ENCODE measurements at places on chromosomes 16 and 17.

DNA sequence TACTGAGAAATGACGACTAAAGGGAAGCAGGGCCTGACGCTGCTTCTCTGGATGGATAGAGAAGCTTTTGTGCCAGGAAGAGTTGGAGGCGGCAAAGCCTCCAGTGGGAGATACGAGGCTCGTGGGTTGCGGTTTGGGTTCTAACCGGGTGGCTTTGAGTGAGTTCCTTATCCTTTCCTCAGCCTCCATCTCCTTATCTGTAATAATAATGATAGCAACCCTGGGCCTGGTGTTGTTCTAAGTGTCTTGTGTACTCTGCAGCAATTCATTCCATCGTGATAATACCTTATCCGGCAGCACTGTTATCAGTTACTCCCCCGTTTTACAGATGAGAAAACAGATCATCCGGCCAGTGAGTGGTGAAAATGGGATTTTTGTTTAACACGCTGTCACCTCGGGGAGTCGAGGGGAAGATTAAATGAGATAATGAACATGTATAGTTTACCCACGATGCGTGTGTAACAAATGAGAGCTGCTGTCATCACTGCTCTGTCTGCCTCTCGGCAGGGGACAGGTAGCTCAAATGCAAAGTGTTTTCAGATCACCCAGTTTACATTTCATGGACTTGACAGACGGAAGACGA lies 52.0 kb upstream of the LHX1 start:
- no peak for DNase-seq

GRCh38 chr17:43759836-43760235 lies 1.2 kb upstream of the SOST start:
- DNase-seq, result no peak

DNA sequence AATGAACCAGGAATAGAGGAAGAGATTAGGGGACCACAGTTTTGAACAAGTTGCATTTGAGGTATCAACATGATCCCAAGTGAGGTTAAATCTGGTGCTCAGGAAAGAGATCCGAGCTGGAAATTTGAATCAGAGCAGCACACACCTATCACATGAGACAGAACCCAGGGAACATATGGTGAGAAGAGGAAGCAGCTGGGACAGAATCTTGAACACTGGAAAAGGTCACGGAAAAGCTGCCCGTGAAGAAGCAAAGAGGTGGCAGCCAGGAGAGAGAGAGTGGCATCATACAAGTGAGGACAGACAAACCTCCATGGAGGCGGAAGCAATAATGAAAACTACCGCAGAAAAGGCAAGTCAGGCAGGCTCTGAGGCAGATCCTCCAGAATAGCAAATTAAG lies 36.1 kb downstream of the USP31 start:
- DNase-seq, result no peak

DNA sequence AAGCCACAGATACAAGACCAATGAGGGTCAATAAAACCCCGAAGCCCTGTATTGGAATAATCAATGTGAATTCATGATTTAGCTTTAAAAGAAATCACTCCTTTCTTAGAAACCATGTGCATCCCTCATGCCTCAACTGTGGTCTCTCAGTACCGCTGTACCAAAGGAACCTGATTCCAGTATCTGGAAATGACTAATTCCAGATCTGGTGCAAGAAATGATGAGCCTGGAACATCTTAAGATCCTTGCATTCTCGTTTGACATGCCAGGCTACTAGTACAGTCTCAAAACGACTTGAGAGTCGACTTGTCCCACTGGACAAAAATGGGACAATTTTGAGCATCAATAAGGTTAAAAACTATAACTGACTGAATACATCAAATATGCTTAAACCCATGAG lies 21.2 kb downstream of the USP31 start:
- DNase-seq, result no peak

GRCh38 chr17:77670173-77670572 lies 288.3 kb upstream of the TNRC6C start:
- DNase-seq, result no peak

DNA sequence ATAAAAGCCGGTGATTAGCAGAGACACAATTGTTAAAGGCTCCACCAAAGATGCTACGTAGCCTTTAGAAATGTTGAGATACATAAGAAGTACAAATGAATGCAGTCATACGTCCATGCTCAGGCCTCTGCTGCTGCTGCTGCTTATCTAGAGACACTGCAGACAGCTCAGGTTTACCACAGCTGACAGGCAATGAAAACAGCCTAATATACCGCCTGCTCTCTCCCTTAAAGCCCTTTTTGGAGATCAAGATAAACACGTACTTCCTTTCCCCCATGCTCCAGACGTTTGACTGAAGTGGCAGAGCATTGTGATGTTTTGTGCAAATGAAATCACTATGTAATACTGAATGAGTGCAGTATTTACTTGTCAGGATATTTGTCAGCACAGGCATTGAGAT lies 185.3 kb downstream of the AATF start:
- no peak for DNase-seq

DNA sequence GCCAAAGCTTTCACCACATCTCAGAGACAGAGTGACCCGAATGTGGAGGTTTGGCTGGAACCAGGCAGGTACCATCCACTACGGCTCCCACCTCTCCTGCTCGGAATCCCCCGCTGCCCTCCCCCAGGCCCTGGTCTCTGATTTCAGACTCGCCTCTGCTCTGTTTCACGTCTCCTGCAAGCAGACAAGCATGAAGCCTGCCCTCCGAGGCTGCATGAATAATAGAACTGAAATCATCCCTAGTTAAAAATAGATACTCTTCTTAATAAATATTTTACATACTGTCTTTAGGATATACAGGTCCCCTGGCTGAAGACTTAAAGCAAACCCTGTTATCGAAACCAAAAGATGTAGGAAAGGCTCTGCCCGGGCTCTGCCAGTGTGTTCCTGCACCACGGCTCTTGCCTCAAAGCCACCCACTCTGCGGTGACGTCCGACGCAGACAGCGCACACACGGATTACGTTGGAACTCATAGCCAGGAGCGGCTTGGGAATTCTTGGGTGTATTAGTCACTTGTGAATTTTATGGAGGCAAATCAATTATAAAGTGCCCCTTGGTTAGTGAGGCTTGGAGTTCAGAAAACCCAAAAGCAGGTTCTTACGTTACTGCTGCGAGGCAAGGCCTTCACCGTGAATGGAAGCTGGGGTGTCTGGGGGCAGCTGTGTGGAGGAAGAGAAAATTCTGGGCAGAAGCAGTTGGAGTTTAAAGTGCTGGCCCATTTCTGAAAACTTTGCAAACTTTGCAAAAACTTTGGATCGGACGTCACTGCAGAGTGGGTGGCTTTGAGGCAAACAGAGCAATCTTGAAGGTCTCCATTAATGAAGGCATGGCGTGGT lies 25.6 kb upstream of the NPTX1 start:
- no peak for DNase-seq

DNA sequence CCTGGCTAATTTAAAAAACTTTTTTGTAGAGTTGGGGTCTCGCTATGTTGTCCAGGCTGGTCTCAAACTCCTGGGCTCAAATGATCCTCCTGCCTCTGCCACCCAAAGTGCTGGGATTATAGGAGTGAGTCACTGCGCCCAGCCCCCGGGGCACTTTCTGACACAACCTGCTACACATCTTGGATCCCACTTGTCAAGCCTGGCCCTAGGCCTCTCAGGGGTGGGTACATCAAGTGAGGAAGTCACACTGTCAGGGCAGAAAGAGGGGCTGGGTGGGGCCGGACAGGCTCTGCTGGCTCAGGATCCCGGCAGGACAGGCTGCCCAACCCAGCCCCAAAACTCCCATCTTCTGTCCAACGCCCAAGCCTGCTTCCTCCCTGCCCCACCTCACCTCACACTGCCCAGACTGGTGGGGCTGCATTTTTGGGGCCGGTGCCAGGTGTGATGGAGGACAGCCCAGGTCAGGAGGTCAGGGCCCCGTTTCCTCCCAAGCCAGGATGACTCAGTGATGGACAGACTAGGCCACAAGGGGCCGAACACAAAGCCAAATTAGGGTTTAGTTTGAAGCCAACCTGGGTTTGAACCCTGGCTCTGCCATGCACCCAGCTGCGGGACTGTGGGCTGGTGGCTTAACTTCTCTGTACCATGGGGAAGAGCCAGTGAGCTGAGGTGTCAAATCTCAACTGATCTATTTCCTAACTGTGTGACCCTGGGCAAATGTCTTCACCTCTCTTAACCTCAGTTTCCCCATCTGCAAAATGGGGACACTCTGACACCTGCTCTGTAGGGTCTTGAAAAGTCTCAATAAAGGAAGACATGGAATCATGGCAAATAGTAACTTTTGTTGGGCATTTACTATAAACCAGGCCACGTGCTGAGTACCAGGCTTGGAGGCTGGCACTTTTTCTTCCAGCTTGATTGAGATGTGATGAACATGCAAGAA lies 8.9 kb upstream of the PPL start:
- no peak for DNase-seq

- no peak for DNase-seq
Observed at GRCh38 chr17:34478244-34478643, 101.1 kb upstream of the TMEM132E start.

- DNase-seq, result peak; percentile 86
Observed at GRCh38 chr17:2172077-2172851, 117.4 kb downstream of the HIC1 start.

DNA sequence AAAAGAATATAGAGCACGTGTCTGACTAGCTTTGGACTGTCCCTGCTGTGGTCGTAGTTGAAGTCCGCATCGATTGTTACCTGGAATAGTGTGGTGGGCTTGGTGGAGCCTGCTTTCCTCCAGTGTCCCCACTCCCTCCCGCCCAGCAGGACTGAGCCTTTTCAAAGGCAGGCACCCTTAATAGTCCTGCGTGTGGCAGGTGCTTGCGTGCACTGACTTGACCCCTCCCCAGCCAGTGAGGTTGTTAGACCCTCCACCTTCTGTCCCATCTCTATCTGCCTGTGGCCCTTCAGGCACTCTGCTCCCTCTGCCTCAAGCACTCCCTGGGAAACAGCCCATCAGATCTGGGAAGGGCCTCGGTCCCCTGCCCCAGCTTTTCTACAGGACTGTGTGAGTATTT lies 36.6 kb downstream of the TMEM11 start:
- DNase-seq, result no peak

DNA sequence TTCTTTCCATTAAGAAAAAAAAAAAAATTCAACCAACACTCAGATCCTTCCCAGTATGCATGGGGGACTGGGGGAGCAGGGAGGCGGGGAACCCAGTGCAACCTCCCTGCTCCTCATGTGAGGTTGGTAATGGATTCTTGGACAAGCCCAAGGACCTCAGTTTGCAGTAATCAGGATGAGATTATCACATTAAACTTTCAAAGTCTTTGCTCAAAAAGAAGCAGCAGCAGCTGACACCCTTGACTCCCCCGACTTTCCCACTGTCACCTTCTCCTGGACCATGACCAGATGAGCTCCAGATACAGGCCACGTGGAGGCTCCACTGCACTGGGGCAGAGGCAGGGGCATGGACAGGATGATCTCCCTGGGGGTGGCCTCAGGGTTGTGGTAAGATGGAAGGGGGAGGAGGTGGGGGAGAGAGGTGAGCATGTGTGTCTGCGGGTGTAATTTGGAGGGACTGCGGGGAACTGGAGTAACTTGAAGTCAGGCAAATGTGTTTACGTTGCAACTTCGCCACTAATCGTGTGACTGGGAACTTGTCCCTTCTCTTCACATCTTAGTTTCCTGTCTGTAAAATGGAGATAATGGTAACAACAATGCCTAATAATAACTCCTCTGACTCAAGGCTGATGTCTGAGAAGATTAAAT lies 19.8 kb downstream of the ZNF385C start:
- DNase-seq, result no peak

DNA sequence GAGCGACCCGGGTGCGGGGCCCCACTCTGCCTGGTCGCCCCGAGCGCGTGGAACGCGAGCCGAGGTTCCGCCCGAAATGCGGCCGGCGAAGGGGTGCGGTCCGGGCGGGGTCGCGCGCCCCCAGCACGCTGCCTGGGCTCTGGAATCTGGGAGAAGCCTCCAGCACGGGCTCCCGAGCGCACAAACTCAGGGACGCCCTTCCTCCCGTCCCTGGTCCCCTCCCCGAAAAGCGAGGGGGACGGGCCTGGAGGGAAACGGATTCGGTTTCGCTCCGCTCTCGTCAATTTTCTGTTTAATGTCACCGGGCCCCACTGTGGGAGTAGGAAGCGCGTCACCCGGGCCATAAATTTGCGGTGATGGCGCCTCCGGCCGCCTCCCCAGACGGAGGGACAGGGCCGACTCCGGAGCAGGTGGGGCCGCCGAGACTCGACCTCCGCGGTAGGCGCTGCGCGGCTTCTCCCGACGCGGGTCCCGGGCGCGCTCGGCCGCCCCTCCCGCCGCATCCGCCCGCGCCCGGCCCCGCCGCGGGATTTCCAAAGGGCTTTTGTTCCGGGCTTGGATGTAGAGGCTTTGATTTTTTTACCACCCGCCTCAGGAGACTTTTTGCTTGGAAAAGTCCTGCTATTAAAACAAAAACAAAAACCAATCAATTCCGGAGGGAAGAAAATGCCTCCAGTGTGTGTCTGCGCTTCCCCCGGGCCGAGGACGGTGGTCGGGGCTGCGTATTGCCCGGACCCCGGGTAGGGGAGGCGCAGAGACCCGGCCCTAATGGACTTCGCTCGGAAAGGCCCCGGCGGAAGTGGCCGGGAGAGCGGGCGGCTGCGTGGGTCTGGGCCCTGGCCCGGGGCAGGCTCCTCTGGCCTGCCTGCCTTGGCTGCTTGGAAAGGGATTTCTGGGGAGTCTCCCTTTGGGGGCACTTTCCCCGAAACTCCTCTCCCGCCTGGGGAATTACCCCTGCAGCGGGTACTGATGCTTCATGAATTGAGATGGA lies 7.9 kb upstream of the BAHCC1 start:
- no peak for DNase-seq

DNA sequence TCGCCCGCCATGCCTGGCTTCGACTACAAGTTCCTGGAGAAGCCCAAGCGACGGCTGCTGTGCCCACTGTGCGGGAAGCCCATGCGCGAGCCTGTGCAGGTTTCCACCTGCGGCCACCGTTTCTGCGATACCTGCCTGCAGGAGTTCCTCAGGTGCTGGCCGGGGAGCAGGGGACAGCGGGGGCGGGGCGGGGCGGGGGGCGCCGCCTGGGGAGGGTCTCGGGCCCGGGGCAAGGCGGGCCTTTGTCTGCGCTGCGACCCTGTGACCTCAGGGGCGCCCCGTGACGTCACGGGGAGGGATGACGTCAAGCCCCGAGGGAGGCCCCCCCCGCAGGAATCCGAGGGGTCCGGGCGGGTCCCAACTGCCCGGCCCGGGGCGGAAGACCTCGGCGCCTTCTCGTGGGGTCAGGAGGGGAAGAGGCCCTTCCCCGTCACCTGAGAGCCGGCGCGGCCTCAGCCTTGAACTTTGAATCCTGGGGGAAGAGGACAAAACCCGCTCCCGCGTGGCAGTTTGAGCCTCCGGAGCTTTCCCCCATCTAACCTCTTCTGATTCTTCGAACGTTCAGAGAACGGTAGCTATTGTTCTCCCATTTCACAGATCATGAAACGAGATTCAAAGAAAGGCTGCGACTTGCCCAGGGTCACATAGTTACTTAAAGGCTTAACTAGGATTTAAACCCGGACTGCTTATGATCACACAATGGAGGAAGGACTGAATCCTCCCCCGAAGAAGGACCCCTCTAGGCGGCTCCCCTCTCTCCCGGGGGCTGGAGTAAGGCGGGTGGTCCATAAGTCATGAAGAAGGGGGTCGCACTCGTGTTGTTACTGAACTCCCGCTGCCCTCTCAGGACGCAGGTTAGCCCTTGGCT lies 527 bp downstream of the TRAF4 start:
- no peak for DNase-seq

- DNase-seq, result no peak
Observed at GRCh38 chr16:73037845-73038570, 9.9 kb downstream of the ZFHX3 start.

- DNase-seq, result no peak
Observed at GRCh38 chr16:30767767-30768465, 5.8 kb downstream of the RNF40 start.

All from amniotic stem cell (primary cell).